ENCODE measurements at places on chromosomes 3 and 15.

GRCh38 chr3:139472380-139473010, 3.8 kb downstream of the RBP2 start:
- DNase-seq = no peak

DNA sequence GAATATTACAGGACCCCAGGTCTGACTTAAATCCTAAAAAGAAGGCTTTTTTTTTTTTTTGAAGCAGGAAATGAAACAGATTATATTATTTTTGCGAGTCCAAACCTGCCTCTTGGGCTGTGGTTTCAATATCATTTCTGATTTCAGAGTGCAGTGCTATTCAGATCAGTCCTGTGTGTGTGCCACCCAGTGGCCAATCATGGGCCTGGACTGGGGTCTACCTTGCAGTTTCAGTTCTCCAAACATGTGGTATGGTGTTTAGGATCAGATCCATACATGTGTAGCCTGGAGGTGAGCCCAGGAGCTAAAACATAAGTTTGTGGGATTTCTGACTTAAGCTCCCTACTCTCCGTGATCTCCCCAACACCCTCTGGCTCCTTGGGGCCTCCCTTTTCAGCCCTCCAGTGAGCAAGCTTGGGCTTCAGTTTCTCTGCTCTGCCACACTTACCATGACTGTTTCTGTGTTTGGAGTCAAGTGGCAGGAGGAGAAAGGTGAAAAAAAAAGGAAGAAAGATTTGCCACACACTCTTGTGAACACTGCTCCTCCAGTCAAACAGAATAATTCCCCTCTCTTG, 12.1 kb upstream of the THSD4 start:
- no peak for DNase-seq

GRCh38 chr3:131216330-131216729, 165.2 kb upstream of the NUDT16 start:
- no peak for DNase-seq

GRCh38 chr15:80619680-80620079, 75.4 kb upstream of the ABHD17C start:
- no peak for DNase-seq

DNA sequence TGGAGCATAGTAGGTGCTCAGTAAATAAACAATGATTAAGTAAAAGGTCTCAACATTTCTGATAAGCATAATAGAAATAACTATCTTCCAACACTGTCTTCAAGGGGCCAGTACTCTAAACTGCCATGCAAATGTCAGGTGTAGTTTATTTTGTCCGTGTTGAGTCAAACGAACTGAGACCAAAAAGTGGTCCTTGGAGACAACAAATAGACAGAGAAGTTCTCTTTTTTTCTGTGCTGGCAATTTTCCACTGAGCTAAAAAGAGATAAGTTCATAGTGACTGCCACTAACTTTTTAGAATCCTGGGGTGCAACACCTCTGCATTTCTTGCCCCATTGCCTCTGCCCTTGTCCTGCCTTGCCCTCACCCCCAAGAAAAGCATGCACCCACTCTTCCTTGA, 14.7 kb upstream of the MBNL1 start:
- no peak for DNase-seq

GRCh38 chr3:8755564-8756237, 13.7 kb downstream of the OXTR start:
- DNase-seq = no peak
